ENCODE measurements at places on chromosomes 2 and 18.
A peak's percentile ranks its signal among the peaks of the same experiment; 100 is the strongest.

GRCh38 chr18:48347756-48348326 is 61.3 kb downstream of the ZBTB7C start:
- DNase-seq, result no peak

DNA sequence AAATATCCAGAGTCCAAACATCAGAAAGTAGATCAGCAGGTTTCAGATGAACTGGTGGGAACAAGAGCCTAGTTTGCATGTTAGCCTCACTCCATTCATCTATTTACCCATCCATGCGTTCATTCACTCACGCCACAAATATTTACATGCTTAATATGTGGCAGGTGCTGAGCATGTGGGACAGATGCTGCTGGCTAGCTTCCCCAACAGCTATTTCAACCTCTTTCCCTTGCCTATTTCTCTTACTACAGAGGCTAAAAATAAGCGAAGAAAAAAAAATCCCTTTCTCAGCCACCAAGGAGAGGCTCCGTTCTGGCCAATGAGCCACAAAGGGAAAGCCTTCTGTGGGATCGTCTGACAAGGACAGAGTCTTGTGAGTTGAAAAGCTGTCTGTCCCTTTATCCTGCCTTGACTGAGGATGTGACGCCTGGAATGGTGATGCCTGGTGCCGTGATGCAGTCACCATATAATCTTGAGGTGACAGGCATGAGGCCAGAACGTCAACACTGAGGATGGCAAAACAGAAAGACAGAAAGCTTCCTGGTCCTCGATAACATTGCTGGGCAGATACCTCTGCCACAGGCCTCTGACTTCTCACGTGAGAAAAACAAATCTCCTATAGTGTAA is 78.2 kb downstream of the KCTD1 start:
- DNase-seq, result no peak

GRCh38 chr2:30710461-30710860 is 96.8 kb downstream of the CAPN13 start:
- no peak for DNase-seq

GRCh38 chr18:5972298-5972697 is 77.0 kb upstream of the TMEM200C start:
- no peak for DNase-seq

DNA sequence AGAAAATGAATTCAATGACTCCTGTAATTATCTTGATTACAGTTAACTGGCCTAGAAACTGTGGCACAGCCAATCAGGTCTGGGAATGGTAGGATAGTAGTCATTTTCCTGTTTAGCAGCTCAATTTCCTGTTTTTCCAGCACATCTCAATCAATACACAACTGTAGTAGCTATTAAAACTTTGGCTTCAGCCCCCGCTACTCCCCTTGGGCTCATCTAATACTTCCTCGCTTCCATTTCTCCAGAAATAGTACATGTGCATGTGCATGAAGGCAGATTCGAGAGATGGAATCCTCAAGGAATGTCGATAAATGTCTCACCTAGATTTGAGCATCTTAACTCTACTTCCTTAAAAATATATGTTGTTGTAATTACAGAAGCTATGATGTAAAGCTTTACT is 9.7 kb downstream of the COBLL1 start:
- no peak for DNase-seq

GRCh38 chr18:66193938-66194337 is 410.0 kb downstream of the CDH19 start:
- no peak for DNase-seq

DNA sequence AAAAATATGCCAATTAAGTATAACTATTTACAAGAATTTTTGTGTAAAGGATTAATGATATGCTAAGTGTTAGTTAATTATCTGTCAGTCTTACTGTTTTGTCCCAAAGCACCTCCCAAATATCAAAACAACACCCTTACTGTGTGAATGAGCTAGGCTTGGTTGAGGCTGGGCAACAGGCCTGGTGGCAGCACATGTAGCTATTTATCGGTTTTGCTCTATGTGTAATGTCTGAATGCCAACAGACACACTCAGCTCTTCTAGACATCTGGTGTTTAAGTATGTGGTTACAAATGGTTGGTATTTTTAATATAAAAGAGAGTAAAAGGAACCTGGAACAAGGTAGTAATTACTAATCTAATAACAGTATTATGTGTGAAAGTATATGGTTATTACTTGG is 175.3 kb downstream of the RAB3GAP1 start:
- DNase-seq, result no peak

GRCh38 chr2:26298638-26299393 is 47.1 kb upstream of the SELENOI start:
- DNase-seq, result no peak

- DNase-seq, result no peak
Observed at GRCh38 chr2:237389831-237390230, 24.1 kb downstream of the COL6A3 start.

DNA sequence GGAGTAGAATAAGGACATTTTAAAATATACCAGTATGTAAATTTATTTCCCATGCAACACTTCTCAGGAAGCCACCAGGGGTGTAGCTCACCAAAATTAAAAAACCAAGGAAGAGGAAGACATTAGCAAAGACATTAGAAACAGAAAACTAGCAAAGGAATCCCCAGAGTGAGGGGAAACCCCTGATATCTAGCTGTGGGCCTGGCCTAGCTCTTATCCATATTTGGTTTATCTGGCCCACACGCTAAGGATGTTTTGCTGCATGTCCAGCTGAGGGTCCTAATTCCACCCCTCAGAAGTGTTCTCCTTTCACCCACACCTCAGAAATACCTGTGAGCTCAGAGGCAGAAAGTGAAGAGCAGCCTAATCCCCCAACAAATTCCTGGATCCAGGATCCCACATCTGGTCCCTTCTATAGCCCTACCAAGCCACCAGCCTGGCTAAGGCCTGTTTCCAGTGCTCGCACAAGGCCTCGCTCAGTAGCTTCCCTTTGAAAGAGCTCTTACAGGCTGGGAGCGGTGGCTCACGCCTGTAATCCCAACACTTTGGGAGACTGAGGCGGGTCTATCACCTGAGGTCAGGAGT is 17.4 kb downstream of the OSBPL1A start:
- DNase-seq, result no peak

DNA sequence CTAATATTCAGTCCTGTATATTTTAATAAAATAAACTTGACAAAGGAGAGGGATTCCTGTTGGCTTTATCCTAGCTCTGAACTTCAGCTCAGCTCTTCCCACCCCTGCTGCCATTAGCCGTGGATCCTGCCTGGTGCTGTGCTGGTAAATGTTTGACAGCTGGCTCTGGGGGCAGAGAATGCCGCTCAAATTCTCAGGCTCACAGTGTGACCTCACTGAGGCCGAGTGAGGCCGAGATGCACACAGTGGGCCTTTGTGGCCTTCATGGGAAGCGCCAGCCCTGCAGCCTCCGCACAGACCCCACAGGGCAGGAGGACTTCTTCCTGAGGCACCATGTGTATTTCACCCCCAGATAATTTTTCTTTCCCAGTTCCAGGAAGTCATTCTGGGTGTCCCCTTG is 16.5 kb upstream of the FAHD2A start:
- no peak for DNase-seq

- DNase-seq, result no peak
Observed at GRCh38 chr18:9446839-9447238, 28.5 kb upstream of the RALBP1 start.

DNA sequence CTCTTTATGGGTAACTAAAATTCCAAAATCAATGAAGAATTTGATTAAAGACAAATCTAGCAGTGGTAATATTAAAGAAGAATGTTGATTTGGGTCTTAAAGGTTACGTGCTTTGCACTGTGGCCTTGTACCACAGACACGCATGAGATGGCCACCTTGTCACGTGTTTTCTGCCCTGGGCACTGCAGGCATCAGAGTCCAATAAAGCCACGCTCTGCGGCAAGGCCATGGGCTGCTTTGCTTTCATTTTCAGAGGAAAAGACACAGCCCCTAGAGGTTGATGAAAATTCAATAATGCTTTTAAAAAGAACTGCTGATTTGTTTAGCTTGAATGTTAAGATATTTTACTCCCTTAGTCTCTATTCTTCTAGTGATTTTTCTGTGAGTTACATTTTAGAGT is 30.4 kb downstream of the AOX1 start:
- DNase-seq, result no peak

GRCh38 chr2:209696836-209697711 is 74.6 kb upstream of the UNC80 start:
- DNase-seq, result no peak

- peak; percentile 71 for DNase-seq
Observed at GRCh38 chr2:138079976-138080375, 115.7 kb downstream of the HNMT start.

GRCh38 chr2:50863218-50863617 is 168.7 kb downstream of the NRXN1 start:
- no peak for DNase-seq

GRCh38 chr2:38427936-38428335 is 50.9 kb upstream of the ATL2 start:
- DNase-seq, result no peak

- no peak for DNase-seq
Observed at GRCh38 chr2:146540271-146540932, 1304.4 kb upstream of the ACVR2A start.

DNA sequence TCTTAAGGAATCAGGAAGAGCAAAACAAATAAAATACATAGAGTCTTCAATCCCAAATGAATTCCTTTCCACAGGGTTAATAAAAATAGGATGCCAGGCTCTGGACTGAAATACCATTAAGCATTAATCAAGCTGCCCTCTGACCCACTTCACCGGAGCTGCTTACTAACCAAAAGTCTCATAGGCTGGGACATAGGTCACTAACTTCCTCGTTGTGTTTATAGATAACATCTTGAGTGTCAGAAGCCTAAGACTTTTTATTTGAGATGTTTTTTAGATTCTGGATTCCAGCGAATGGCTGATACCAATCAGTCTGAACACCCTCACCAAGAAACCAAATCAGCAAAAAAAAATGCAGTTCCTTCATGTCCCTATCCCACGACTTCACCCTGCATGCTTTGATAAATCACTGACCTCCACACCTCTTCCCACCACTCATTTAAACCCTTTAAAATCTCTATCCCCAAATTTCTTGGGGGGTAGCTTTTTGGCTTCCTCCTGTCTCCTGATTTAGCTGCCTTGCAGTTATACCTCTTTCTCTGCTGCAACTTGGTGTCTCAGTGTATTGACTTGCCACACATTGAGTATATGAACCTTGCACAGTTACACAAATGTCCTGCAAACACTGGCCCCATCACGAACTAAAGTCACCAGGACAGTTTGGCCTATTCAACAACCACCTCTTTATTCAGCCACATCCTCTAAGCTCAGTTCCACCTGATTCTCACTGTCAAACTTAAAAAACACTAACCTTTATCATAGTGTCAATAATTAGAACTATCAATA is 399.3 kb downstream of the METTL4 start:
- DNase-seq, result no peak

- no peak for DNase-seq
Observed at GRCh38 chr2:36556842-36557241, 41.1 kb downstream of the FEZ2 start.

DNA sequence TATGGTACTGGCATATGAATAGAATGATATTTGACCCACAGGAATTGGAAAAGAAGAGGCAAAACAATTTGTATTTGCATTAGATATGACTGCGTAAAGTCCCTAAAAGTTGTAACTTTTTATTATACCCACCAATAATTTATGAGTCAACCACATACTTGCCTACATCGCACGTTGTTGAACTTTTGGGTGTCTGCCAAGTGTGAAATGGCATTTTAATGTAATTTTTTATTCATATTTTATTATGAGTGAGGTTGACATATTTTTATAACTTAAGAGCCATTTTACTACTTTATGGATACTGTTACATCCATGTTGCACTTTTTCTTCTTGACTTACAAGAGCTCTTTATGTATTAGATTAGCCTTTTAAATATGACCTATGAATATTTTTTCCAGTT is 4.6 kb downstream of the DSC2 start:
- no peak for DNase-seq

- DNase-seq, result no peak
Observed at GRCh38 chr18:55100817-55101457, 141.7 kb upstream of the CCDC68 start.

DNA sequence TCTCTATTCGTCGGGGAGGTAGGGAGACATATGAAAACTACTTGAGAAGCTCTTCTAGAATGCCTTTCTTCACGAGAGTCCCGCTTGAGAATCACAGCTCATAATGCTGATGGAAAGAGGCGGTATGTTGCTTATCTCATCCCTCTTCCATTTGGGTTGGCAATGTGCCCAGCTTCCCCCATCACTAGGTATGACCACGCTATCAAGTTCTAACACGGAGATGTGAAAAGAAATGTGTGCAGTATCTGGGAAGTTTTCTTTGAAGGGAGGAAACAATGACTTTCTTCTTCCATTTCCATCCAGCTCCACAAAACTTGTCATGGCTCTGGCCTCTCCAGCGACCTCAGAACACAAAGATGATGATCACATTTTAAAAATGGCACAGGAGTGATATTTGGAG is 742.4 kb downstream of the DCDC2C start:
- DNase-seq, result no peak

GRCh38 chr2:133062931-133063665 is 393.1 kb upstream of the LYPD1 start:
- no peak for DNase-seq

GRCh38 chr18:23888881-23889280 is 125.7 kb upstream of the TTC39C start:
- DNase-seq, result no peak

DNA sequence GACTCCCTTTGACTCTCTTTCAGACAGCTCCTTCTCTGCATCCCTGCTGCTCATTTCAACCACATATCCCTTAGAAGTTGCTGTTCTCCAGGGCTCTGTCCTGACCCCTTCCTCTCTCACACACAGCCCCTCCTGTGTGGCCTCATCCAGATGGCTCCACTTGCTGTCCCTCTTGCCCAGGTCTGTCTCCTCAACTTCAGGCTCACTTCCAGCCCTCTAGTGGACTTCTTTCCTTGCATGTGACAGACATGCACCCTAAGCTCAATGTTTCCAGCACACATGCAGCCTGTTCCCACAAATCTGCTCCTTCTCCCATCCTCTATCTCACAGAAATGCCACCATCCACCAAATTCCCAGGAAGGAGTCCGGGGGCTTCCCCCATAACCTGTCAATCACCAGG is 9.0 kb upstream of the MRPL19 start:
- DNase-seq, result no peak

GRCh38 chr2:150259746-150260145 is 227.7 kb downstream of the RND3 start:
- no peak for DNase-seq

- DNase-seq, result no peak
Observed at GRCh38 chr18:36330435-36331052, 33.0 kb downstream of the FHOD3 start.

DNA sequence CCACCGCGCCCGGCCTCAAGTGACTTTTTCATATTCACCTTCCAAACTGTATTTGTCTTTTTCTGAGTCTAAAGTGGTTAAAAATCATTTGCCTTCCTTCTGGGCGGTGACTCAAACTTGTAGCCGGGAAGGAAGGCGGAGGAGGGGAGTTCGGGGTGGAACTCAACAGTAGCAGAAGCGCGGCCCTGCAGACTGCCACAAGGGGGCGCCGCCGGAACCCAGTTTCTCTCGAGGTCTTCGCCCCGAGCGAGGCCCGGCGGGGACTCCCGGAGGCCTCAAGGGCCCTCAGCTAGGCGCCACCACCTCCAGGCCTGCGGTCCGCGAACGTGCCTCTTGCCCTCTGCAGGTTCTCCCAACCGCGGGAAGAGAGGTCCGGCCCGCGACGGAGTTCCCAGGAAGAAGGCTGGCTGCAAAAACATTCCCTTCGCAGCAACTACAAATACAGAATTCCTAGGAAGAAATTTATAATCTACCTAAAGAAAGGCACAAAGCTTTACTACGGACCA is 16.8 kb upstream of the ITM2C start:
- peak; percentile 88 for DNase-seq
